ENCODE measurements at places on chromosomes 16 and 17. TPM values are rescaled to one million over a fixed set of nuclear protein-coding genes. Genes with fewer than 3 reads are reported as not detected.
A peak's percentile ranks its signal among the peaks of the same experiment; 100 is the strongest.

SLC6A2 gene
- not detected for polyA plus RNA-seq

DNA sequence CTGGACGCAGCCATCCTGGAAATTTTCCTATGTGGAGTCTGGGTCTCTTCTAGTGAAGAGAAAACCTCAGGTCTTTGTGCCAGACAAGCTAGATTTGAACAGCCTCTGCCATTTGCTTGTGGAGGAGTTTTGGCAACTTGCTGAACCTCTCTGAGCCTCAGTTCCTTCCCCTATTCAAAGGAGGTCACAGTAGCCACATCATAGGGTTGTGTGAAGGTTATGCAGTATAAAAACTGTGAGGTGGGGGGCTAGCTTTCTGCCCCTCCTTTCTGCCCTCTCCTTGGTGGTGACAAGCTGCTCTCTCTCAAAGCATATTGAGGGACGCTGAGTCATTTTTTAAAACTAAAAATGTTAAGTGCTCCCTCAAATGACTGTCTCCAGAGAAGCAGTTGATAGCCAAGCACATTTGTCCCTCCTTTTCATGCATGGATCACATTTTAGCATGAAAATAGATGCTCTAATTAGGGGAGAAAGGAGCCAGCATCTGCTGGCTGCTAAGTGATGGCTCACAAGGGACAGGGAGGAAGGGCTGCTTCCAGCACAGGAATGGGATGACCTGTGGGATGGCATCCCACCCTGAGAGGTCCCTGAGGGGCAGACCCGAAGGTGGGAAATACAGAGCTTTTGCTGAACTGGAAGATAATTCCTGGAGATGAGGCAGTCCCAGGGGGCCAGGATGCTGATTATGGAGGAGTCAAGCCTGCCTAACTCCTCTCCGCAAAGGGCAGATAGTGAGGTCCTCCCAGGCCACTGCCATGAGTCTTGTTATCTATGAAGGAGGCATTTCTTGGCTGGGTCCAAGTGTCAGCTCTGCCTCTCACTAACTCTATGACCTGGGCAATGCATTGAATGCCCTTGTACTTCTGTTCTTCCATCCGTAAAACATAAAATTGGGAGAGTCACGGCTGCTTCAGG is 218.8 kb downstream of the RAB11FIP4 start:
- no peak for DNase-seq
- no peaks in the 10 kb centered on the region for H3K4me1 ChIP-seq
- no peak overlapping the region for H3K27ac ChIP-seq
- H3K4me3 ChIP-seq = no peak overlapping the region
- H3K27me3 ChIP-seq = no peaks in the 10 kb centered on the region

GRCh38 chr16:51172368-51172767 is 21.3 kb upstream of the SALL1 start:
- H3K4me3 ChIP-seq = no peak overlapping the region
- no peaks in the 10 kb centered on the region for H3K27me3 ChIP-seq
- H3K36me3 ChIP-seq = no peaks in the 10 kb centered on the region
- DNase-seq = no peak
- H3K27ac ChIP-seq = no peak overlapping the region

PPP1R27 gene
- polyA plus RNA-seq = 0.39 TPM

SLC13A2 gene
- polyA plus RNA-seq = not detected

DNA sequence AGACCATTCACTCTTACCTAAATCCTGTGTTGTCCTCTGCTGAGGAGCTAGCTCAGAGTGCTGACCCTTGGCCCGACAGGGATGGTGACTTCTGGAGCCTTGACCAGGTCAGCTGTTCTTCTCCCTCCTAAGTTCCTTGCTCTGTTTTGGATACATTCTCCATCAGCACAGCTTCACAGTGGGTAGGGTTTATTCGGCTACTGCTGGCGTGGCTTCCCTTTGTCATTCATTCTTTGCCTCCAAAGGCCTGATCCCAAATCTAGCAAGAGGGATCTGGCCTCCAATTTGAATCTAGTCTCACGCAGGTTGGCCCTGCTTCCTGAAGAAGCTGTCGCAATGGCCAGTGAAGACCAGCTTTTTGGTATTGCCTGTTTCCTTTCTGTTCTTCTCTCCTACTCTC is 116.6 kb downstream of the SHISA9 start:
- DNase-seq = no peak
- H3K27me3 ChIP-seq = peaks cover 3% of the 10 kb centered on the region
- H3K27ac ChIP-seq = no peak overlapping the region
- no peaks in the 10 kb centered on the region for H3K36me3 ChIP-seq
- H3K4me3 ChIP-seq = no peak overlapping the region

HEXIM1 gene
- polyA plus RNA-seq = 26.7 TPM

TBX21 gene
- 3.8 TPM for polyA plus RNA-seq

DNA sequence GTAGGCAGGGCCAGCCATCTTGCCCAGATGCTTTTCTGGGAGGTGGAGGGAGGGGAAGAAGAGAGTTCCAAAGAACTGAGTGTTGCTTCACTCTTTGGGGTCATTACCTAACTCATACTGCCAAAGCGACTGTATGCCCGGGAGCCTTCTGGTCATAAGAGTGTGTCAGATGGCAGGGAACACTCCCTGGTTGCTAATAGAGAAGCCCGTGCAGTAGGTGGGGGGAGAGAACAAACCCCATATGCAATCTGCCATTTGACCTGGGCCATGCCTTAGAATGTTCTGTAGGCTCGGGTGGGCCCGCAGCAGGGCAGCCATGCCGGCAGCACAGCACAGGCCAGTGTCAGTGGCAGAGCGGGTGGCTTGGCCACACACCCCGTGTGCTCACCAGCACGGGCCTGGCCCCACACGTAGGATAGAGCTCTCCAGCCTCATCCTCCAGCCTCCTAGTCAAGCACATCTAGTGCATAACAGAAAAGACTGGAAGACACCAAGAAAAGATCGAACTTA is 120.5 kb downstream of the SOCS1 start:
- H3K27me3 ChIP-seq = no peaks in the 10 kb centered on the region
- H3K4me1 ChIP-seq = peaks cover 11% of the 10 kb centered on the region
- no peak overlapping the region for H3K27ac ChIP-seq
- H3K36me3 ChIP-seq = peaks cover 3% of the 10 kb centered on the region

CAVIN1 gene
- polyA plus RNA-seq = 34.7 TPM

- no peak for DNase-seq
- no peak overlapping the region for H3K4me3 ChIP-seq
- no peaks in the 10 kb centered on the region for H3K4me1 ChIP-seq
- H3K27ac ChIP-seq = no peak overlapping the region
- H3K27me3 ChIP-seq = no peaks in the 10 kb centered on the region
Observed at GRCh38 chr16:9599415-9600120, 508.1 kb downstream of the HAPSTR1 start.

MYOCD gene
- polyA plus RNA-seq = 0.54 TPM

IKZF3 gene
- 27.8 TPM for polyA plus RNA-seq

ADAM11 gene
- 0.26 TPM for polyA plus RNA-seq

DNA sequence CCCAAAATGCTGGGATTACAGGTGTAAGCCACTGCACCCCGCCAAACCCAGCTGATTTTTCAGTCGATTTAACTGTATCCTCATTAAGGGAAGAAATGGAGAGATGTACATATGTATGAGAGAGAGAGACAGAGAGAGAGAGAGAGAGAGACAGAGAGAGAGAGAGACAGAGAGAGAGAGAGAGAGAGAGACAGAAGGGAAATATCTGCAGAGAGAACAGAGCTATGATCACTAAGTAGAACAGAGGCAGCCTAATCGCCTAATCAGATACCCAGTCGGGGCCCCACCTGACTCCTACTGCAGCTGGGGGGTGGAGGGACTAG is 70.0 kb downstream of the RBBP6 start:
- H3K27ac ChIP-seq = no peak overlapping the region
- DNase-seq = no peak
- H3K27me3 ChIP-seq = peaks cover 15% of the 10 kb centered on the region

GRCh38 chr16:86517652-86518258 is 7.4 kb downstream of the FOXF1 start:
- peaks cover 98% of the 10 kb centered on the region for H3K27me3 ChIP-seq
- no peak overlapping the region for H3K4me3 ChIP-seq
- H3K36me3 ChIP-seq = no peaks in the 10 kb centered on the region
- H3K27ac ChIP-seq = no peak overlapping the region
- H3K4me1 ChIP-seq = peaks cover 31% of the 10 kb centered on the region

- no peak for DNase-seq
- H3K4me1 ChIP-seq = no peaks in the 10 kb centered on the region
- H3K36me3 ChIP-seq = no peaks in the 10 kb centered on the region
- H3K4me3 ChIP-seq = no peak overlapping the region
Observed at GRCh38 chr16:8346294-8346693, 244.0 kb downstream of the TMEM114 start.

GRCh38 chr17:57747221-57748017 is 2.3 kb upstream of the CCDC182 start:
- no peak overlapping the region for H3K4me3 ChIP-seq

- no peak overlapping the region for H3K27ac ChIP-seq
- no peak overlapping the region for H3K4me3 ChIP-seq
- H3K27me3 ChIP-seq = no peaks in the 10 kb centered on the region
- peaks cover 5% of the 10 kb centered on the region for H3K36me3 ChIP-seq
Observed at GRCh38 chr17:64102627-64103390, 27.1 kb downstream of the ERN1 start.

KRTAP4-3 gene
- polyA plus RNA-seq = not detected

- H3K27ac ChIP-seq = no peak overlapping the region
- no peak overlapping the region for H3K4me3 ChIP-seq
- DNase-seq = no peak
- no peaks in the 10 kb centered on the region for H3K27me3 ChIP-seq
- no peaks in the 10 kb centered on the region for H3K36me3 ChIP-seq
Observed at GRCh38 chr16:47888142-47888541, 267.7 kb downstream of the ABCC12 start.

DNA sequence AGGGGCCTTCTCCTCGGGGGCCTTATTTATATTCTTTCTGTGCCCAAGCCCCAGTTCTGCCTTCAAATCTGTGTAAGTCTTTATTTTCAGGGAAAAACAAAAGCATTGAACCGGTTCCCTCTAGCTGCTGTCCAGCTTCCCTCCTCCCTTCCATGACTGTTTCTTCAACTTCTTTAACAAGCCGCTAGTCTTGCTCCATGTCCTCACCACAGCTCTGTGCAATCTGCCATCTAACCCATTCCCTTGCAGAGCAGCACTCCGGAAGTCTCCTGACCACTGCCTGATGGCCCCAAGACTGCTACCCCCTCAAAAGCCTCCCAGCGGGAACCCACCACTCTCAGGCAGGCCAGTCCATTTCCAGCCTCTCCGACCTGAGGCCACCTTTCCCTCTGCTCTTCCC is 16.9 kb downstream of the EMC8 start:
- H3K4me1 ChIP-seq = no peaks in the 10 kb centered on the region
- no peak overlapping the region for H3K4me3 ChIP-seq
- H3K27ac ChIP-seq = peak overlapping the region; percentile 11
- H3K36me3 ChIP-seq = peaks cover 43% of the 10 kb centered on the region
- DNase-seq = no peak

GRCh38 chr16:86029131-86029741 is 130.3 kb downstream of the IRF8 start:
- H3K4me1 ChIP-seq = no peaks in the 10 kb centered on the region
- peaks cover 12% of the 10 kb centered on the region for H3K27me3 ChIP-seq
- no peak overlapping the region for H3K27ac ChIP-seq
- H3K36me3 ChIP-seq = no peaks in the 10 kb centered on the region
- DNase-seq = no peak
- H3K4me3 ChIP-seq = no peak overlapping the region

C16orf54 gene
- 16.6 TPM for polyA plus RNA-seq

DNA sequence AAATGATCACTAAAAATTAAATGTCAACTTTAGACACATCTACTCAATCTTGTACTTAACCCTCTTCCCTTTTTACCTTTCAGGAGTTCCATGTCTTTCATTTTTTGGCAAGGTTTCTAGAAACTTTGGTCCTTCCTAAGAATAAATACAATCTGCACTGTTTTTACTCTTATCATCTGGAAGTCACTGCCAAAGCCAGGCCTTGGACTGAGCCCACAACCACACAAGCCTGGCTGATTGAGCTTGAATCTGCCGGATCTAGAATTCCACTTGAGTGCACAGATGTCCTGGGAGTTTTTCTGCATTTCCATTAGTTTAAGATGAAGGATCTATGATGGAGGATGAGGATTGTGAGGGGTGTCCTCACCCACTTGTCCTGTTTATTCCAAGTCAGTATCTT is 126.1 kb downstream of the VPS53 start:
- no peaks in the 10 kb centered on the region for H3K27me3 ChIP-seq
- no peak overlapping the region for H3K27ac ChIP-seq
- H3K36me3 ChIP-seq = peaks cover 9% of the 10 kb centered on the region
- no peaks in the 10 kb centered on the region for H3K4me1 ChIP-seq

C17orf67 gene
- polyA plus RNA-seq = 10.4 TPM

- no peak for DNase-seq
- no peaks in the 10 kb centered on the region for H3K27me3 ChIP-seq
- H3K36me3 ChIP-seq = peaks cover 83% of the 10 kb centered on the region
- H3K4me3 ChIP-seq = no peak overlapping the region
- peaks cover 75% of the 10 kb centered on the region for H3K4me1 ChIP-seq
Observed at GRCh38 chr17:40153603-40154236, 13.4 kb downstream of the CASC3 start.

All from spleen (tissue), 13 donors.